Gastrocnemius medialis (tissue), 4 donors: ENCODE measurements at places on chromosomes 6 and 20.
A peak's percentile ranks its signal among the peaks of the same experiment; 100 is the strongest.

DNA sequence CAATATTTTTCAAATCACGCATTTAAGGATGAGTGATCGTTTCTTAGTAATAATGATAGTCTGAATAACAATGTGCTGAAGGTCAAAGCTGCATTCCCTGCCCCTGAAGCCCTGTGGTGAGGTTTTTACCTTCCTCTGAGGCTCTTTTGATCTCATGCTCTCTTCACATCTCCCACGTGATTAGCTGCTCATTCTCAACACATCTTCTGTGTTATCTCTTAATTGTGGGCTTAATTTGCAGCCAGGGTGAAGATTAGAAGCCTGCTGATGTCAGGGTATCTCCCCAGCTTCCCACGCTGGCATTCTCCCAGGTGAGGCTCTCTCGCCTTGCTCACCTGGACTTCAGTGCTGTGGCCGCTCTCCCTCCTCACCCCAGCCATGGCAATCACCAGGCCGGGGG lies 109.7 kb upstream of the FOXQ1 start:
- no peaks in the 10 kb centered on the region for H3K4me1 ChIP-seq
- no peak overlapping the region for H3K4me3 ChIP-seq
- no peaks in the 10 kb centered on the region for H3K27me3 ChIP-seq
- H3K27ac ChIP-seq = no peak overlapping the region
- H3K36me3 ChIP-seq = no peaks in the 10 kb centered on the region

- no peaks in the 10 kb centered on the region for H3K4me1 ChIP-seq
- H3K27ac ChIP-seq = no peak overlapping the region
- no peak overlapping the region for H3K4me3 ChIP-seq
- no peaks in the 10 kb centered on the region for H3K27me3 ChIP-seq
Measured at GRCh38 chr6:169265486-169266131, 12.0 kb upstream of the THBS2 start.

GRCh38 chr6:28371706-28372451 lies 22.1 kb downstream of the ZKSCAN3 start:
- DNase-seq = no peak
- H3K27me3 ChIP-seq = no peaks in the 10 kb centered on the region
- no peaks in the 10 kb centered on the region for H3K4me1 ChIP-seq
- peaks cover 20% of the 10 kb centered on the region for H3K36me3 ChIP-seq
- no peak overlapping the region for H3K27ac ChIP-seq

GRCh38 chr20:59733351-59733750 lies 129.0 kb downstream of the PHACTR3 start:
- H3K27me3 ChIP-seq = no peaks in the 10 kb centered on the region
- no peak overlapping the region for H3K4me3 ChIP-seq
- DNase-seq = no peak
- H3K4me1 ChIP-seq = no peaks in the 10 kb centered on the region
- H3K27ac ChIP-seq = no peak overlapping the region
- H3K36me3 ChIP-seq = no peaks in the 10 kb centered on the region

GRCh38 chr6:98636941-98637340 lies 197.4 kb upstream of the POU3F2 start:
- no peak overlapping the region for H3K27ac ChIP-seq
- H3K4me1 ChIP-seq = no peaks in the 10 kb centered on the region
- H3K27me3 ChIP-seq = no peaks in the 10 kb centered on the region
- no peak for DNase-seq
- no peak overlapping the region for H3K4me3 ChIP-seq

- DNase-seq = no peak
- no peak overlapping the region for H3K27ac ChIP-seq
- H3K36me3 ChIP-seq = no peaks in the 10 kb centered on the region
Measured at GRCh38 chr20:47859278-47859677, 74.0 kb upstream of the SULF2 start.

GRCh38 chr6:51161752-51162151 lies 343.1 kb downstream of the TFAP2B start:
- no peaks in the 10 kb centered on the region for H3K27me3 ChIP-seq
- no peaks in the 10 kb centered on the region for H3K4me1 ChIP-seq
- no peaks in the 10 kb centered on the region for H3K36me3 ChIP-seq
- H3K4me3 ChIP-seq = no peak overlapping the region
- no peak for DNase-seq

DNA sequence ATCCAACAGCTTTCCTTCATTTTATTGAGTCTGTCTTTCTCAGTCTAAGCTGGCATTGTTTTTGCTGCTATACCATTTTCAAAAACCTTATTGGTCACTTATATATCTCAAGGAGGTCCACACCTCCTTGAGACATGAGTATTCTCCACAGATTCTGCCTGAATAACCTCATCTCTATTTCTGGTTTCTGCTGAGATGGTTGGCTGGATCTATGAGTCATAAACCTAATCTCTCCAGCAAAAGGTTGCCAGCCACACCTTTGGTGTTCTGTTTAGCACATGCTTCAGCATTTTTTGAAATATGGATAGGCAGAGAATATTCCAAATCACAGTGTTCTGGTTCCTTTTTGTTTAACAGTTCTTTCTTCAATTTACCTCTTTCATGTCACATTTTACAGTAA lies 40.8 kb upstream of the TMEM244 start:
- no peaks in the 10 kb centered on the region for H3K4me1 ChIP-seq
- H3K4me3 ChIP-seq = no peak overlapping the region
- H3K27ac ChIP-seq = no peak overlapping the region
- no peaks in the 10 kb centered on the region for H3K27me3 ChIP-seq
- DNase-seq = no peak
- H3K36me3 ChIP-seq = no peaks in the 10 kb centered on the region

DNA sequence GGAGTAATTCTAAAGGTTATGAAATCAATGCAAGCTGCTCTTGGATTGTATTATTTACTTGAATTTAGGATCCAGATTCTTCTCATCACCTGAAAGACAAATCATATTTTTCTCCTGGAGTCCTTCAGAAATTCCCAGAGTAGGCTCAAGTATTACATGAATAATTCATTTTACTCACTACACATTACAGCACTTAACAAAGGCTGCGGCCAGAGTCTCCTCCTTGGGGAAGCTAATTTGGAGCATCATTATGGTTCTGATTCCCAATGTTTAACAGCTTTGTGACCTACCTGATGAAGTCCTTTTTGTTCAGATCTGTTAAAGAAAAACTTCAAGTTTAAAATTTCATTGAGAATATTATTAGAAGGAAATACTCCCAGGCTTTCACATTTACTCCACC lies 28.7 kb downstream of the GRIK2 start:
- H3K36me3 ChIP-seq = no peaks in the 10 kb centered on the region
- H3K4me1 ChIP-seq = no peaks in the 10 kb centered on the region
- no peak overlapping the region for H3K27ac ChIP-seq

DNA sequence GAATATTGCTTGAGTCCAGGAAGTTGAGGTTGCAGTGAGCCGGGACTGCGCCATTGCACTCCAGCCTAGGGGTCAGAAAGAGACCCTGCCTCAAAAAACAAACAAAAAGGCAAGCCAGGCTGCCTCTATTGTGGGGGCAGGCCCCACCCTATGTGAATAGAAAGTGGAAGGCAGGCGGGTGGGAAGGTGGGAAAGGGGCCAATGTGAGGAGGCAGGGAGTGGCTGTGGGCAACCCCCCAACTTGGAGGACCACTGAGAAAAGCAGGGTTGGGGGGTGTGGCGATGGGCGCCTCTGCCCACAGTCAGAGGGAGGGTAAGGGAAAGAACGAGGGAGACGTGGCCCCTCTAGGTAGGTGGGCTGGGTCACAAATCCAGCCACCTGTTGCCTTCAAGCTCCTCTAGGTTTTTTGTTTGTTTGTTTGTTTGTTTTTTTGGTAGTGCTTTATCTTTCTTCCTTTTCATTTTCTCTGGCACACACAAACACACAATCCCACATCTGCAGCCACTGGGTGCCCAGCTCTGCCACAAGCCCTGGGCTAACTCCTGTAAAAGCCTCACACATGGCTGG lies 5.3 kb upstream of the AP5S1 start:
- no peaks in the 10 kb centered on the region for H3K36me3 ChIP-seq
- H3K27me3 ChIP-seq = no peaks in the 10 kb centered on the region
- no peak for DNase-seq

DNA sequence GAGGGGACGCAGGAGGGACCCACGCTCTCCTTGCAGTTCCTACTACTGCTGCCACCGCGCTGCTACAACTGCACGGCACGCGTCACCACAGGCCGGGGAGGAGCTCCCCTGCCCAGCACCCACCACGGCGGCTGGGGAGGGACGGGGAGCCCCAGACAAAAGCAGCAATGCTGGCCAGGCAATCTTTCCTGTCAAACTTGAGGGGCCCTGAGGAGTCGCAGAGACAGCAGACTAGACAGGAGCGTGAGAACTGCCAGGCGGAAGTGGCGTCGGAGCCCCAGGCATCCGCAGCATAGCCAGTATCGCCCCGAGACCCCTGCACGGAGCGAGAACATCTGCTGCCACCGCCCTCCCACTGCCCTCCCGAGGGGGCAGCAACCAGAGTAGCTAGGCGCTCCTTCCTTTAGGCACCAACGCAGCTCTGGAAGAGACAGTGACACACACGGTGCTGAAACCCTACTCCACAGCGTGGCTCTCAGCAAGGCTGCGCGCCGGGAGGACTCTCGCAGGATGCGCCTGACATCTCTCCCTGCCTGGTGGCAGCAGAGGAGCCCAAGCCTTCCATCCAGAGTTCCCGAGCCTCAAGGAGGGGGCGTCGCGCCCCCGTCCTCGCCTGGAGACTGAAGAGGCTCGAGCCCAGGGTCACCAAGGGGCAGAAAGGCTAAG lies 2.2 kb downstream of the TAF4 start:
- no peak for DNase-seq
- H3K27me3 ChIP-seq = no peaks in the 10 kb centered on the region
- H3K27ac ChIP-seq = peak overlapping the region; percentile 60
- H3K4me1 ChIP-seq = peaks cover 45% of the 10 kb centered on the region
- H3K4me3 ChIP-seq = peak overlapping the region; percentile 37

DNA sequence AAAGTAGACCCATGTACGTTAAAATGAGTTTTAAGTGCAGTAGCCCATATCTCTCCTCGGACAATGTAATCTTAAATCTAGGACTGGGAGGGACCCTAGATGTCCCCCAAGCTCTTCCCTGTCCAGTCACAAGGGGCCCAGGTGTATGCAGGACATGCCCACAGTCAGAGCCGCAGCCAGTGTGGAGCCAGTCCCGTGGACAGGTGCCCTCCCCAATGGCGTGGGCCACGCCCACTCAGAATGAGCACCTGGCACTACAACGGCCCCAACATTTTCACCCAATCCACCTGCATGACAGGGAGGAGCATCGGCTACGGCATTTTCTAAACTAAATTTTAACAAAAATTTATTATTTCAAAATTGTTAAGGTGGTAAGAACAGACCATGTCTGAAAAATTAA lies 53.2 kb downstream of the WDR27 start:
- no peak for DNase-seq
- no peak overlapping the region for H3K4me3 ChIP-seq
- H3K27ac ChIP-seq = no peak overlapping the region
- H3K27me3 ChIP-seq = no peaks in the 10 kb centered on the region
- H3K36me3 ChIP-seq = no peaks in the 10 kb centered on the region
